Panc1 (cell line): ENCODE measurements at places on chromosomes 5 and 9.

- no peak for DNase-seq
Observed at GRCh38 chr5:159539678-159540077, 209.4 kb upstream of the IL12B start.

DNA sequence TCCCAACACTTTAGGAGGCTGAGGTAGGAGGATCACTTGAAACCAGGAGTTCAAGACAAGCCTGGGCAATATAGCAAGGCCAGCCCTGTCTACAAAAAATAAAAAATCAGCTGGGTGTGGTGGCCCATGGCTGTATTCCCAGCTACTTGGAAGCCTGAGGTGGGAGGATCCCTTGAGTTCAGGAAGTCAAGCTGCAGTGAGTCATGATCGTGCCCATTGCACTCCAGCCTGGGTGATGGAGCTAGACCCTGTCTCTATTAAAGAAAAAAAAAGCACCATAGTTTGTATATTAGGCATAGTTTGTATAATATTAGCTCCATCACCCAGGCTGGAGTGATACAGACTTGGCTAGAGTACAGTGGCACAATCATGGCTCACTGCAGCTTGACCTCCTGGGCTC lies 9.6 kb upstream of the NME5 start:
- DNase-seq: no peak

DNA sequence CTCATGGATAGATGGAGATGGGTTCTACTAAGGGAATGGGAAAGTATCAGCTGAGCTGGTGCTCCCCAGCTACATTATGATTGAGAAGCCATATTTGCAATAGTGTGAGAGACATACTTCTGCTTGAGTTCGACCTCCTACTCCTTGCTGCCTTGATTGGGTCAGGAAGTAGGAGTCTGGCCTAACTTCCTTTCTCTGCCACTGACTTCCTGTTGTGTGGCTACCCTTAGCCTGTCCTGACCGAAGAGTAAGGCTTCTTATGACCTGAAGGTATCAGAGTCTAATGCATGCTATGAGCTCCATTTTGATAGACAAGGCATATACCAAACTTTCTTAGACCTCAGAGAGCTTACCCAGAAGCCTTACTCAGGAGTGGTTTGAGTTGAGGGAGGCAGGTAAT lies 53.9 kb downstream of the OSTF1 start:
- DNase-seq: no peak

DNA sequence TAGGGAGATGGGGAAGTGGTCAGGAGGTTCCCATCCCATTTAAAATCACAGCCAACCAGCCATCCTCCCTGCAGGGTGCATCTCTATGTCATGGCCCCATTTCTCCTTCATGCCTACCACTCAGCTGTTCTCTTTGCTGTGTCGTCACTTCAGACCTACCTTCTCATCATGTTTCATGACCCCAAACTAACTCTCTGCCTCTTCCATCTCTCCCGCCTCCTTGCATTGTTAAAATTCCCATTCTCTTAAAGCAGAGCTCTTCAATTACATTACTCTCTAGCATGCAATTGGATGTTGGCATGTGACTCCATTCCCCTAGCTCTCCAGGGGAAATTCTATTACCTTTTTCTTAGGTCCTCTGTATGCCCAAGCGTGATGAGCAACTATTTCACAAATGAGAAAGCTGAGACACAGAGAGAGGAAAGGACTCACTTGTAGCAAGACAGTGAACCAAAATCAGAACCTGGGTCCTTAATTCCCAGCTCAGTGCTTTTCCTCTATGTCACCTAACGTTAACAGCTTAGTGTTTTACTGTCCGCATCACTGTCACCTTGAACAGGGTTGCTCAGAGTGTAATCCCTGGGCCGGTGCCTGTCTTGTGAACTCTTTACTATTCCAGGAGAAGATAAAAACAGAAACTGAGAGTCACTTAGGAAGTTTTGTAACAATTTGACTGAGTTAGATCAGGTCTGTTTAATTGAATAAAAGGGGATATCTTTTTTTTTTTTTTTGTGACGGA lies 28.1 kb downstream of the PDE6A start:
- no peak for DNase-seq

GRCh38 chr5:67494186-67494855 lies 297.7 kb upstream of the CD180 start:
- no peak for DNase-seq
